ENCODE measurements at places on chromosomes 16 and 17.

GRCh38 chr17:17034496-17035075 is 7.7 kb upstream of the MPRIP start:
- no peak for DNase-seq

- no peak for DNase-seq
Measured at GRCh38 chr17:22138861-22139469, 446.6 kb downstream of the KCNJ18 start.

DNA sequence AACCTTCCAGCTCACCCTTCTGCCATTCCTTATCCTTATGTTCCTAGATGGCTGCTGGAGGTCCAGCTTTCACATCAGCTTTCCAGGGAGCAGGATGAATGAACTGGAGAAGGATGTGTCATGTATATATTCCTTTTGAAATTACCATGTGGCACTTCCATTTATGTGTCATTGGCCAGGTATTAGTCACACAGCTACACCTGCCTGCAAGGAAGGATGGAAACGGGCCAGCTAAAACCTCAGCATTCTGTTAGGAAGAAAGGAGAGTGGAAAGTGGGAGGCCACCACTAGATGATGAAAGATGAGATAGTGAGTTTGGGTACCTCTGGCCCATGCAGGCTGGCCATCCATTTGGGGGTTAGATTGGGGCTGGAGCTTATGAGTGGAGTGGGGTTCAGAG is 67.5 kb downstream of the KSR1 start:
- DNase-seq: no peak

DNA sequence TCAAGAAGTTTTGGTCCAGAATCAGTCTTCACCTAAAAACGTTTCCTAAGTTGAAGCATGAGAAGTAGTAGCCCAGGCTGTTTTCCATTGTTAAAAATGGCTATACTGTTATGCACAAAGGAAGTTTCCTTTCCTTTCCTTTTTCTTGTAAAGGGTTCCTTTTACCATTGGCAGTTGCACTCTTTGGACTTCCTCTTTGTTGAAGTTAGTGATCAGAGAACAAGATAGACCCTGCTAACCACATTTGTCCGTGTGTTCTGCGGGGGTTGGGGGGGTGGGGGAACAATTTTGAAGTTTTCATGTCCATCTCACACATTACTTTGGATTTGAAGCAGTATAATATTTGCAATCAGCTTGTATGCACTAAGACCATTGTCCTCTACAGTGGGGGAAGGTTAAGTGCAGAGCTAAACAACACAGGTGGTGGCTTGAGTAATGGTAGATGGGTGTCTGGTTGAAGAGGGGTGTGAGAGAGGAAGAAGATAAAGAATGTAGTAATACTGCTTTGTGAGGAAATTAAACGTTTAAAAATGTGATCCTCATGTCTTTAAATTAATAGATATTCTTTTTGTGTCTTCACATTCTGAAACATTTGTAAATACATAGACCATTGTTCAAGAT is 1.4 kb downstream of the LPCAT2 start:
- DNase-seq: no peak

DNA sequence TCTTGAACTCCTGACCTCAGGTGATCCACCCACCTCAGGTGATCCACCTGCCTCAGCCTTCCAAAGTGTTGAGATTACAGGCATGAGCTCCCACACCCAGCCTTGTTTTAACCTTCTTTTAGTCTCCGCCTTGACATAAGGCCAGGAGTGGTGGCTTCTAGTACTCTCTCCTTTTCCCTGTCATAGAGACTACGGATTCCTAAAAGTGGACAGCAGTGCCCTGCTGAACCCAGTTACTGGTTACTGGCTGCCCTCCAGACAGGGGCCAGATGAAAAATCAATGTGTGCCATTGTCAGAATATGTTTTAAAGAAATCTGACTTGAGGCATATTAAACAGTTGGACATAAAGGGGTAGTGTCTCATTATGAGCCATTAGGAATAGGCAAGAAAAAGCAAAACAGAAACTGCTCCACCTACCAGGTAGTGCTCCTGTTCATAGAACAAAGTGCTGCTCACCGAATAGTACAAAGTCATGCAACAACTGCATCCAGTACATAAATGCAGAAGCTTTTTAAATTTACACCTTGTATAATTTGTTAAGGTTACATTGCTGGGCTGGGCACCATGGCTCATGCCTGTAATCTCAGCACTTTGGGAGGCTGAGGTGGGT is 32.1 kb downstream of the TRIM25 start:
- DNase-seq: no peak

GRCh38 chr17:31546650-31547049 is 155.2 kb downstream of the RAB11FIP4 start:
- DNase-seq: no peak

DNA sequence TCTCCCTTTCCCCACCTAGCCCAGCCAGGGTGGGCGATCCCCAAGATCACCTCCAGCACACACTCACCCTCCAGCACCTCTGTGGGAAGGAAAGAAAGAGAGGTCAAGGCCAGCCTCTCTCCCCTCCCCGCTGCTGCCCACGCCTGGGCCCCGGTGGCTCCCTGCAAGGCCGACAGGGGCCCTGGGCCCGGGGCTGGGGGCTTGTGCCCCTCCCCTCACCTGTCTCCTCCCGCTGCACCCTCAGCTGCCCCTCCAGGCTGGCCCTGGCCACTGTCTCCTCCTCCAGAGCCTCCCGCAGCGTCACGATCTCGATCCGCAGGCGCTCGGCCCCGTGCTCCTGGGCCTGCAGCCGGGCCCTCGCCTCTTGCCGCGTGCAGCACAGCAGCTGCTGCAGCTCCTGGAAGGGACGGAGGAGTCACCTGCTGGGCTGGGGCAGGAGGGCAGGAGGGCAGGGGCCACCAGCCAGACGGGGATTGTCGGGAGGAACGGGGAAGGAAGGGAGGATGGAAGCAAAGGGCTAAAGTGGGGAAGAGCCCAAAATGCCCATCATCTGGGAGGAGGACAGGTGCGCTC is 19.2 kb downstream of the RABEP2 start:
- DNase-seq: no peak

- no peak for DNase-seq
Measured at GRCh38 chr16:22370038-22370820, 4.2 kb downstream of the CDR2 start.

DNA sequence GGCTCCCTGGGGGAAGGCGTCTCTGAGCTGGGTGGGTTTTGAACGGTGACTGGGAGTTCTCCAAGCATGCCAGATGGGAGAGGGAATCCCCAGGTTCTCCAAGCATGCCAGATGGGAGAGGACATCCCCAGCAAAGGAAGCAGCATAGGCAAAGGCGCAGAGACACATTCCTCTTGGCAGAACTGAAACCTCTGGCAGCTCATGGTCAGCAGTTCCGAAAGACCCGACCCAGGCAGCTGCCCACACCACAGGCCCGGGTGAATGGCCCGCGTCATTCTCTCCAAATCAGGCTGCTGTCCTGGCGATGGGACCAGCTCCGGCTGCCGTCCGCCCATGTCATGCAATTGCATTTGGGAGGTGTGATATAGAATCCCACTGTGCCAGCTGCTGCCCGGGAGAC is 8.0 kb downstream of the ZNF469 start:
- DNase-seq: no peak

GRCh38 chr17:49908782-49909714 is 59.9 kb upstream of the DLX4 start:
- no peak for DNase-seq

DNA sequence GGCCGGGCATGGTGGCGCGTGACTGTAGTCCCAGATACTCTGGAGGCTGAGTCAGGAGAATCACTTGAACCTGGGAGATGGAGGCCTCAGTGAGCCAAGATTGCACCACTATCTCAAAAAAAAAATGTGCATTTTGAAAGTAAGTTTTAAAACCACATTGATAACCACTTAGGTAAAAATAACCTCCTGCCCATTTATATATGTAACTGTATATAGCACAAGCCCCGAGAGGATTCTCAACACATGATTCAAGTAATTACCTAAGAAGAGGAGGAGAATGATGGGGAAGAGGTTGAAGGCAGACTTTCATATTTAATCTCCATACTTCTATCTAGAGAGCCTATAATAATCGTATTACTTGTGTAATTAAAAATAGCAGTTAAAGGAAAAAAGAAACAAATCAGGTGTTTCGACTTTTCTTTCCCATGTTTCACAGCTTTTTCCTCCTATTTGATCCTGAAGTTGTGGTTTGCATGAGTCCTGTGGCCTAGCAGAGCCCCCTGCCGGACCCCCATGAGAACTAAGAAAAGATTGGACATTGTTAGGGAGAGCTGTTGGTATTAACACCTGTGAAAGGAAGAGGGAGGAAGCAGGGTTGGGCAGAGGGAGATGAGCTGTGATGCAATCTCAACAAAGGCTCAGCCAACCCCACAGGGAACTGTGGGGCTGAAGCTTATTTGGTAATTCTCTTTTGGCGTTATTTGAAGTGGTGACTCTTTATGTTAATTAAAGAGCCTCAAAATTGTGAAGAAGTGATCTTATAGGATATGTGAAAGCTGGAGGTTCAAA is 22.1 kb downstream of the PMFBP1 start:
- DNase-seq: no peak

DNA sequence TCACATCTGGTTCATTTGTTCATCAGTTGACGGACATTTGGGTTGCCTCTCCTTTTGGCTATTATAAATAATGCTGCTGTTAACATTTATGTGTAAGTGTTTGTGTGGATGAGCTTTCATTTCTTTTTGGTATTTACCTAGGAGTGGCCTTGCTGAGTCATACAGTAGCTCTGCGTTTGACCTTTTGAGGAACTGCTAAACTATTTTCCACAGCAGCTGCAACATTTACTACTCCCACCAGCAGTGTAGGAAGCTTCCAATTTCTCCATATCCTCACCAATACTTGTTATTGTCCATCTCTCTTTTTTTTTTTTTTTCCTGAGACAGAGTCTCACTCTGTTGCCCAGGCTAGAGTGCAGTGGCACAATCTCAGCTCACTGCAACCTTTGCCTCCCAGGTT is 20.7 kb upstream of the PLCG2 start:
- no peak for DNase-seq

- DNase-seq: peak; percentile 42
Measured at GRCh38 chr17:17484451-17484899, 7.7 kb downstream of the MED9 start.

DNA sequence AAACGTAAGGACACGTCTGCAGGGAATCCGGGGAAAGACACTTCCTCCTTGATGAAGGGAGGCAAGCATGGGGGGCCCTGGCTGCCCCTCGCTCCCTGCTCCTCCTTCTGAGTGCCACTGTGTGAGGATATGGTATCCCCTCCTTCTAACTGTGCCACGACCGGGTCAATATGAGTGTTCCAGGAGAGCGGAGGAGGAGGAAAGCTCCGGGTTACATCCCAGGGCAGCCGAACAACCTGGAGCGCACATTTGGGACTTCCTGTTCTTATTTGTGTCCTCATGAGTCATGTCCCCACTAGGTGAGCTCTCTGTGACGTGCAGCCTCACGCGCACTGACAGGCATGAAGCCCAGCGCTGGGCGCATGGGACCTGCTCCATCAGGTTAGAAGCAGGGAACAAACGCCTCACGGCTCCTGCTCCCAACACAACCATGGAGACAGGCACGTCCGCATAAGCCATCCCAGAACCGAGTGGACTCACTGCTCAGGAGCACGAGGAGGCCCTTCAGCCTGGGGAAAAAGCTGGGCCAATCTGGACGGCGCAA is 92.9 kb upstream of the DNAH17 start:
- no peak for DNase-seq

DNA sequence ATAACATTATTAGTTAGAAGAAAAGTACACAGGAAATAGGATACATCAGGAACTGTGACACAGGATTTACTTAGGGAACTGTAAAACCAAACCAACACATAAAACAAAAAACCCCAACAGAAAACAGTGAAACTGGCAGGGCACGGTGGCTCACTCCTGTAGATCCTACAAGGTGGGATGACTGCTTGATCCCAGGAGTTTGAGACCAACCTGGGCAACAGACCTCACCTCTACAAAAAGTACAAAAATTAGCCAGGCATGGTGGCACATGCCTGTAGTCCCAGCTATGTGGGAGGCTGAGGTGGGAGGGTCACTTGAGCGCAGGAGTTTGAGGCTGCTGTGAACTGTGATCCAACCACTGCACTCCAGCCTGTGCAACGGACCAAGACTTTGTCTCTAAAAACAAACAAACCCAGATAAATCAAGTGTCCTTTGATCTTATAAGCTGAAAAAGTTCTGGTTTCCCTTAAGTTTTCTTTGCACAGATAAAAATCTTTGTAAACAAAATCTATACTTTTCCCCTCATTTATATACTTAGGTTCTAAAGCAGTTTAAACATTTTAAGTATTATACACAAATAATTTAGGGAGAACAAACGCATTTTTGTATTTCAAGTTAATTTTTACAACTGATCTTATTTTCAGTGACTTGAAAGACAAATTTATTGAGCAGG is 111.5 kb upstream of the TOB1 start:
- no peak for DNase-seq

DNA sequence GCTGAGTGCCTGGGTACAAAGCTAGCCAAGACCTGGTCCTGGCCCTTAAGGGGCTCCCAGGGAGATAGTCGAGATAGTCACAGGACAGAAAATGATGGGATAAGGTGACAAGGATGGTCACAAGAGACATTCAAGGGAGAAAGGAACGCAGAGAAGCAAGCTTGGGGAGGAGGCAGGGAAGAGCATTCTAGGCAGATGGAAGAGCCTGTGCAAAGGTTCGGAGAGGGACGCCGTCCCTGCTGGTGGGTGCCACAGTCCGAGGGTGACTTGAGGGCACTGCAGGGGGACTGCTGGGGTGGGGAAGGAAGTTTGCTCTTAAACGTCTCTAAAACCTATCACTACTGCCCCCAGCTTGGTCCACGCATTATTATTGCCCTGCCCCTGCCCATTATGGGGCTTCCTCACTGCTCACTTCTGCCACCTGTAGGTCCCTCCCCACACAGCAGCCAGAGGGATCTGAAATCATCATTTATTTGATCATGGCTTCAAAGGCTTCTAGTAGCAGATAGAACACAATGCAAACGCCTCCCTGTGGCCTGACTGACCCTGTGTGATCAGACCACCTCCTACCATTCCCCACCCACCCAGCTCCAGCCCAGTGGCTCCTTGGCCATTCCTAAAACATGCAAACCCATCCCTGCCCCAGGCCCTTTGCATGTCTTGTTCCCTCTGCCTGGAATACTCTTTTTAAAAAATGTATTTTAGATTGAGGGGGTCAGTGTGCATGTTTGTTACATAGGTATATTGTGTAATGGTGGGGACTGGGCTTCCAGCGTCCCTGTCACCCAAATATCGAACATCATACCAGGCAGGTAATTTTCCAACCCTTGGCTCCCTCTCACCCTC is 60.3 kb downstream of the RMI2 start:
- DNase-seq: peak; percentile 49

DNA sequence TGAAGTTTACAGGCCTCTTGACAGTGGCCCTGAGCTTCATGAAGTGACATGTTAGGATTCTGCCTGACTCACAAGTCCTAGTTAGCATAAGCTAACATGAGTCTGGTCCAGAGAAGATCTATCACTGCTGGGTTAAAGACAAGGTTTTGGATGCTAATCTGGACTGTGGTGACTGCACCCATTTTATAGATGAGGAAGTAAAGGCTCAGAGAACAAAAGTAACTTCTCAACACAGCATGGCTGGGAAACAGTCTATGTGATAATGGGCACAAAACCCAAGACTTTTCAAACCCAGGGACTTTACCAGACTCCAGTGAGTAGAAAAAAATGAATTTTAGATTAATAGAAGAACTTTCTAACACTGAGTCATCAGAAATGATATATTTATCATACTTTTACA is 236.8 kb upstream of the IRX5 start:
- no peak for DNase-seq
